ENCODE measurements at places on chromosomes 13 and 19.

DNA sequence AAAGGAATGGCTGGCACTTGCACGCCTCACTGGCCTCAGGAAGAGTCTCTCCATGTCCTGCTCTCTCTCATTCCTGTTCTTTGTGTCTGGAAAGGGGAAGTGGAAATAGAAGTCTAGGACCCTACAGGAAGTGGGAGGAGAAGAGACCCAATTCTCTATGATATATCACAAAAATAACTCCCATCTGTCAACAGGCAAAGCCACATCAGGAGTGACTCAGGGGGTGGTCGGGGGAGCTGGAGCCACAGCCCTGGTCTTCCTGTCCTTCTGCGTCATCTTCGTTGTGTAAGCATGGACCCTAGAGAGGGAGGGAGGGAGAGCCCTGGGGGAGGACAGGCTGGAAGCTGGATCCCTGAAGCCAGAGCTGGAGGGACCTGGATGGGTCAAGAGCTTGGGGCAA, 3.0 kb downstream of the SIGLEC9 start:
- no peak for DNase-seq

DNA sequence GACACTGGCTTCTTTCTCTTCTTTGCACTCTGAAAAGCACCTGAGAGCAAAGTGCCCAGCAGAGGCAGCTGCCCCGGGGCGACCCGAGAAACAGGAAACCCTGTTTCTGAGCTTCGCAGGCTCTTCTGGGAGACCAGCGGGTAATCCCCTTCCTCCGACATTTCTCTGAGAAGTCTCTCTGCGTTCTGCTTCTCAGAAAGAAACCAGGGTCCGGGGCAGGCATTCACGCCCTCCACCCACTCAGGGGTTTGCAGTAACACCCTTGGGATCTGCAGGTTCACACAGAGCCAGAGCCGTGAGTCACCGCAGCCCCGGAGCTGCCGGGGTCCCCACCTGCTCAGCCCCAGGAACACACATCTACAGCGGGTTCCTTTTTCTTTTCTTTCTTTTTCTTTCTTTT, 86.0 kb downstream of the GADD45B start:
- no peak for DNase-seq

DNA sequence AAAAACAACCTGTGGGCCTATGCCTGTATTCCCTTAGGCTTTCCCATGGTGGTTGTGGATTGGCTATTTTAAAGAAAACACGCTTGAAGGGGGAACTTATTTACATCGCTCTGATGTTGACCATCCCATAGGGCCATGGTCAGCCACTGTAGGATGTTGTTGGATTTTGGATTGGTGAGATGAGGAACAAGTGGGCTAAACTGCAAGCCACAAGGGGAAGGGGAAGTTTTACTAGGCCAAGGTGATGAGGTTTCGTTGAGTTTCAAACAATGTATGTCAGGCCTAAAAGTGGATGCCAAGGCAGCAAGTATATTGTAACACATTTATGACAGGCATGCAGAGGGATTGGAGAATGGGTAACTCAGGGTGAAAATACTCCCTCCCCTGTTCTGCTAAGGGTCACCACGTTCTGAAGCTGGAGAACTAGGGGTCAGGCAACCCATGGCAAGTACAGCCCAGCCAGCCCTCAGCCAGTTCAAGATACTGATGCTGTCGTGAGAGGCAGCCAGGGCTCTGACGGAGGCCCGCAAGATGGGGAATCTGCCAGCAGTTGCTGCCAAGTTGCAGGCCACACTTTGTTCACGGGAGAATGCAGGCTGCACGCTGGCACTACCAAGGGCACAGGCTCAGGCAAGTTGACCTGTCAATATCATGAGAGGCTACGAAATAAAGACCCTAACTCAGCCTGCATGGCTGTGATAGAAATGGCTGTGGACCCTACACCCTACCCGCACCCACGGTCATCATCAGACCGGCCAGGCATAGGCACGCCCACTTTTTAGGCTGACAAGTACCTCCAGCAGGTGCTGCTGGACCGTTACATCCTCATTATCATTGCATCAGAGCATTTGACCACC, 11.1 kb downstream of the IRGC start:
- DNase-seq, result no peak

DNA sequence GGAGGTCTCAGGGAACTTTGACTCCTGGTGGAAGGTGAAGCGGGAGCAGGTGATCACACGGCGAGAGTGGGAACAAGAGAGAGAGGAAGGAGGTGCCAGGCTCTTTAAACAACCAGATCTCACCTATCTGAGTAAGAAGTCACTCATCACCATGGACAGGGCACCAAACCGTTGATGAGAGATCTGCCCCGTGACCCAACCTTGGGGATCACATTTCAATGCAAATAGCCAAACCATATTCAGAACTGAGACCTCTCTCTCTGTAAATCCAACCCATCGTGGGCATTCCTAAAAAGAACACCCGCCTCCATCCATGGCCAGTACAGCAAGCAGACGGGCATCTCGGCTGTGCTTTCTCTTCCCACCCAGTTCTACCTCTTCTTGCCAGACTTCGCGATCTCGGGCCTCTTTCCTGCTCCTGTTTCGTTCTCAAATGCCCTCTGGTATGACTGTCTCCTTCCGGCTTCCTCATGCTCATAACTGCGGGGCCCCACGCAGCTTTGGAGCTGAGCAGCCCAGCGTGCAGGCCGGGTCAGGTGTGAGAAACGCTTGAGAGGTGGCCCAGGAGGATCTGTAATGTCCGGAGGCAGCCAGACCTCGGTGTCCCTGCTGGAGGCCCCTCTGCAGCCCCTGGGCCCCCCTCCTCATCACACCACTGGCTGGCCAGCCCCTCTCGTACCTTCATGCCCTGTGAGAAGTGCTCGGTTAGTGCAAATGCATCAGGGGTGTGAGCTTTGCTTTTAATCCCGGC, 97.0 kb upstream of the GPR183 start:
- no peak for DNase-seq

DNA sequence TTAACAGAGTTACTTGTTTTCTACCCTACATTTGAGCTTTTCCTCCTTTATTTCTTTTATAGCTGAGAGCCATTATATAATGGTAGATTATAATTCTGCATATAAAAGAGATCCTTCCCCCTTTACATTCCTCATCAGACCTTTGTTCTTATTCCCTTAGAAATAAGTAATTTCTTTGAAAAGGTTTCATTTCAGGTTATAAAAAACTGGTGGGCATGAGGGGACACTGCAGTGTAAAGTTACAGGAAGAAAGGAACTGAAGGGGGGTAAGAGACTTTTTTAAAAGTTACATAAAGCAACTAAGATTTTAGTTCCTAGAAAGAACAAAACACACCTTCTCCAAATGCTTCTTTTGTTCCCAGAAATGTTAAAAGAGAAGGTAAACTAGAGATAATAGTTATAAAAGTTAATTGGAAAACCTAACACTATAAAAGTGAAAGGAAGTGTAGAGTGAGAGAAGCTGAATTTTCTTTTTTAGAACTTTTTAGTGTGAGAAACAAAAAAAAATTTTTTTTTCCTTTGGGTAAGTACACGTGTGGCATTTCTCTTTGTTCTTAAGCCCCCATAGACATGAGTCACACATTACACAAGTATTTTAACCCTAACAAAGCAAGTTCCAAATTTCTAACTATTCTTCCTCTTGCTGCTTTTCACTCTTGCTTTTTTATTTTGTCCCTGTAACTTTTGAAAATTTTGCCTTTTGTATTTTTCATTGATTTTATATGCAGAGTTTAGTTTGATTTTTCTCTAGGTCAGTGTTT, 106.4 kb upstream of the MLNR start:
- DNase-seq, result no peak

GRCh38 chr13:91269237-91269636, 78.2 kb upstream of the MIR17HG start:
- DNase-seq, result no peak

DNA sequence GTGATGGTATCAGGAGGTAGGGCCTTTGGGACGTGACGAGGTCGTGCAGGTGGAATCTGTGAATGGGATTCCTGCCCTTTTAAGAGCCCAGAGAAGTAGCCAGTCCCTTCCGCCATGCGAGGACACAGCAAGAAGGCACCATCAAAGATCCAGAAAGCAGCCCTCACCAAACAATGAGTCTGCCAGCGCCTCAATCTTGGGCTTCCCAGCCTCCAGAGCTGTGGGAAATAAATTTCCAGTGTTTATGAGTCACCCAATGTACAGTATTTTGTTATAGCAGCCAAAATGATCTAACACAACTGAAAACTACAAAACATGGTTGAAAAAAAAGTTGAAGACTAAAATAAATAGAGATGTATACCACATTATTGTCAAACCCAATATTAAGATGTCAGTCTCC, 16.9 kb upstream of the LAMP1 start:
- DNase-seq, result no peak

GRCh38 chr19:29378543-29379080, 147.2 kb upstream of the VSTM2B start:
- no peak for DNase-seq

- no peak for DNase-seq
Measured at GRCh38 chr19:29520390-29520789, 5.4 kb upstream of the VSTM2B start.

GRCh38 chr13:64782466-64782865, 2447.7 kb downstream of the PCDH9 start:
- no peak for DNase-seq

GRCh38 chr19:31257426-31258130, 91.7 kb downstream of the TSHZ3 start:
- DNase-seq, result no peak

GRCh38 chr13:99434258-99434788, 66.9 kb upstream of the TM9SF2 start:
- no peak for DNase-seq

DNA sequence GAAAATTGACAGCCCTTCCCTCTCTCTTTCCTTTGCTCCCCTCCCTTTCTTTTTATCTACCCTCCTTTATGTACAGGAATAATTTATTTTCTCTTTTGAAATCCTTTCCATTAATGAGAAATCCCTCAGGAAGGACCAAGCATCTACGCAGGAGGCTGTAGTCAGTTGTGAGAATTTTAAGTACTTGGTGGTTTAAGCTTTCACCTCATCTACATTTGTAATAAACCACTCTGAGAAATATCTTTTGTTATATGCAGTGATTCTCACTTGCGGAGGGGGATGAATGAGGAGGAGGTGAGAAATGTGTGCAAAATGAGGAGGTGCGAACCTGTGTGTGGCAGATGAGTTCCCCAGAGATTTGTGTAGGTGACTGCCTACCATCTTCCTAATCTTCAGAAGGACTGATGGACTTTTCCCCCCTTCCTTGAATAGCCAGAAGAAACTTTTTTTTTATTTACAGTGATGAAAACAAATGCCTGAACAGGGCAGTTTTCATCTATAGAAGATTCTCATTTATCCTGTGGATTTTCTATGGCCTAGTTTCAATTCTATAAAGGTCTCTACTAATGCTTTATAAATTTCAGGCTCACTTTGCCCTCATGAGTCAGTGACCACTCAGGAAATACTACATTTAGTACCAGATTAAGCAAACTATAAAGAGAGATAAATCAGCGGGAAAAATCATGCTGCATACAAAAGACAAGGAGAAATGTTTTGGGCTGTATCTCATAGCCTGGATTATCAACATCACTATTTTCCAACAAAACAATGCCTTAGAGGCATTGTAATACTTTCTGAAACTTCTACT, 118.3 kb downstream of the LHFPL6 start:
- no peak for DNase-seq

DNA sequence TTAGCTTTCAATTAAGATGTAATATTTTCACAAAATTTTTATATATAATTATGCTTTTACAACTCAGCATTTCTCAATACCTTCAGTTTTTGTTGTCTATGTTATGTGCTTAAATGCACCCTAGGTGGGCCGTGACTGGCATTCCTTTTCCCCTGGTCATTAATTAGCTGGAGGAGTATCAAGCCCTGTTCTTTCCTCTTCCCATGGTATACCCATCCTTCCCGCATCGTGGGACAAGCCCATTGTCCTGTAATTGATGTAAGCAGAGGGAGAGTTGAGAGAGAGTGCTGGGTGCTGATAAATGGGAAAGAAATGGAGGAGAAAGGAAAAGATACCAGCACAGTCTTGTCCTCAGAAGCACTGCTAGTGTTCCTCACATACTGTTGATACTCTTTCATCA, 591.7 kb downstream of the GPC6 start:
- DNase-seq, result no peak

DNA sequence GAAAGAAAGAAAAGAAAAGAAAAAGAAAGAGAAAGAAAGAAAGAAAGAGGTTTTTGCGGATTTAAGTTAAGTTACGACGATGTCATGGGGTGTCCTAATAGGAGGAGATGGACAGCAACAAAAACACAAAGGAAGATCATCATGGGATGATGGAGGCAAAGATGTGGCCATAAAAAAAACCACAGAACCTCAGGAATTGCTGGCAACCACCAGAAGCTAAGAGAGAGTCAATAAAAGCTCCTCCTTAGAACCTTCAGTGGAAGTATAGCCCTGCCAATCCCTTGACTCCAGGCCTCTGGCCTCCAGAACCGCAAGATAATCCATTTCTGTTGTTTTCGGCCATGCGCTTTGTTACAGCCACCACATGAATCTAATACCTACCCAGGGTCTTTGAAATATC, 11.5 kb downstream of the PLEKHA4 start:
- no peak for DNase-seq

DNA sequence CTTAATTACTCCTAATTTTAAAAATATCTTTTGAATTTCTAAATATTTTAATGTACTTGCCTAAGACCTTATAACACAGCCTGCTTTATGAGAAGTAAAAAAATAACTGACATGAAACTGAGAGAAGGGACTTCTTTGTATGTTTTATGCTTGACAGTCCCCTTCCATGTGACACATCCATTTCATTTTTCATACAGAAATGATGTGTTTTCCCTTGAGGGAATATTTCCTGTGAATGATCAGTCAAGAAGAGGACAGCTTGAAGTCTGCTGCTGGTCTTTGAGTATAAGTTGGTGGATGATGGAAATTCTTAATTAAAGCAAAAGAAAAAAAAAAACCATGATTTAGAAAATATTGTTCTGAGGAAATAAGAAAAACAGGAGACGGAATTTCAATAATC, 230.4 kb upstream of the KLHL1 start:
- DNase-seq, result no peak

DNA sequence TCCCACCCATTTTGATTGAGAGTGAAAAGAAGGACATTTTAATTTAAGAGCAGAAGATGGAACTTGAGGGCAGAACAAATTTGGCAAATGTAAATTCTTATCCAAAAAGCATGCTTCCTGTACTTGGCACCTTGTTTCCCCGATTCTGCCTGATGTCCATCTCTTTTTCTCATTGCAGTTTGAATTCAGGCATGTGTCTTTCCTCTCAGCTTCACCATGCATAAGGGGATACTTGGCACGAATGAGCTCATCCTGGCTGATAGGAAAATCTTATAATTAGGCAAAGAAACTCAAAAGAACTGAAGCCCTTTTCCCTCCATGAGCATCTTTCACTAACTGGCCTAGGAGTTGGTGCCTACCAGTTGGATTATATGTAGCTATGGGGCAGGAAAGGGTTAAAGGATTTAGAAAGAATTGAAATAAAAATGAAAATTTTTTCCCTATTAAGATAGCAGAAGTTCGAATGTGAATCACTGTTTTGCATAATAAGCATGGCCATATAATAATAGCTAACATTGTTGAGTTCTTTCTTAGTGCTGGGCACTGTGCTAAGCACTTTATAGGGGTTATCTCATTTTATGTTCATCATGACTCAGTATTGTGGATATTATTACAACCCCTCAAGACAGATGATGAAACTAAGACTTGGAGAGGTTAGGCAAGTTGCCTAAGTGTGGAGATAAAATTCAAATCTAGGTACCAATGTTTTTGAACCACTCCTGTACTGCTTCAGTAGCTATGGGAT, 386.6 kb downstream of the KCNRG start:
- no peak for DNase-seq

All from anterior cingulate cortex (tissue), 58 donors.